Stimulated activated CD8-positive, alpha-beta memory T cell treated with anti-CD3 and anti-CD28 coated beads, Interleukin-2, amount 100 ng/mL, for 48 hours (primary cell): ENCODE measurements at places on chromosomes 16 and 17.

DNA sequence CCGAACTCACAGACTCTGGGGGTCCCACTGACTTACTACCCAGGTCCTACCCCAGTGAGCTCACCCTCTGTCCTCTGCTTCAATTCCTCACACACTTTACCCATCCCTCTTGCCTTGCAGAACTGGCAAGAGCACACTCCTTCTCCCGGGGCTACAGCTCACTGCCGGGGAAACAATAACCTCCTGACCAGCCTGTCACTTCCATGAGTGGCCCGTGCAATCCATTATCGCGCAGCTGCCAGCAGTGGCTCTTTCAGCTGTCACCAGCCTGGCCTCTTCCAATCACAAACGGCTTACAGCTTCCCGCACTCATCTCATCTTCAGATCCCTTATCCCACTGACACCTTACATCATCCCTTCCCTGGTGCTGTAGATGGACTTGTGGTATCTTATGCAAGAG, 79.5 kb downstream of the CPPED1 start:
- DNase-seq: no peak

GRCh38 chr17:74861662-74862107, 2.0 kb upstream of the GRIN2C start:
- no peak for DNase-seq

GRCh38 chr16:84486551-84487235, 17.8 kb downstream of the MEAK7 start:
- no peak for DNase-seq

- no peak for DNase-seq
Measured at GRCh38 chr16:86353148-86353547, 157.2 kb upstream of the FOXF1 start.
